Activated T-helper 1 cell treated with anti-CD3 and anti-CD28 coated beads, Interleukin-12 subunit alpha, Interleukin-12 subunit beta, Interleukin-2, Interleukin-4 antibody, amounts not matched to agents 30 ng/mL and 10 ng/mL and 1 ng/mL, durations not matched to agents 14 hours and 24 hours and 36 hours (primary cell): ENCODE measurements at places on chromosomes 5 and 9.

GRCh38 chr9:113635586-113635985 is 172.1 kb downstream of the RGS3 start:
- H3K4me3 ChIP-seq: no peak overlapping the region
- no peaks in the 10 kb centered on the region for H3K36me3 ChIP-seq
- no peak overlapping the region for H3K27ac ChIP-seq
- no peaks in the 10 kb centered on the region for H3K4me1 ChIP-seq

DNA sequence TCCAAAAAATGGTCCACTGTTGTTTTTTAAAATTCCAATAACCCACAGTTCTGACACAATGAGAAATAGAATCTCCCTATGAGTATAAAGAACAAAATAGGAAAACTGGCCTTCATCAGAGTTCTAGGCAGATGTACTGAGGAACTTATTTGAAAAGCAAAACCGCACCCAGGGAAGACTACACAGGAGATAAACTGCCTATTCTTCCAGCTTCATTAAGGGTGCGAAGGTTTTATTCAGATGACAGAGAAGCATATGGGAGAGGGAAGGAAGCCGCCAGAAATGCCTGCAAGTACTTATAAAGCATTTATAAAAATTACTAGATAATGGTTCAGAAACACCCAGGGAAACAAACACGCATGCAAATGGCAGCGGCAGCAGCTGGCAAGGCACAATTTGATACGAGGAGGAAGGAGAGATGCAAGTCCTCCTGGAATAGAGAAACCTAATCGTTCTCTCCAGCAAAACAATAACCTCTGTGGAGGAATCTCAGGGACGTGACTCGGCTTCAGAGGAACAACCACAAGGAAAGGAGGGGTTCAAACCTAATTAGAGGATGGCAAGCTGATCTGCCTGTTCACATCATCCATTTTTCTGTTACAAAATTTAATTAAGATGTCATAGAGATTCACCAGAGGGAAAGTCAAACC is 9.0 kb downstream of the TTLL11 start:
- no peaks in the 10 kb centered on the region for H3K27me3 ChIP-seq
- no peak overlapping the region for H3K27ac ChIP-seq
- H3K36me3 ChIP-seq: no peaks in the 10 kb centered on the region
- H3K4me3 ChIP-seq: no peak overlapping the region

GRCh38 chr5:81014348-81014747 is 54.2 kb downstream of the RASGRF2 start:
- no peak overlapping the region for H3K27ac ChIP-seq
- no peak for DNase-seq
- H3K4me1 ChIP-seq: peaks cover 44% of the 10 kb centered on the region
- H3K4me3 ChIP-seq: no peak overlapping the region
- H3K27me3 ChIP-seq: no peaks in the 10 kb centered on the region

DNA sequence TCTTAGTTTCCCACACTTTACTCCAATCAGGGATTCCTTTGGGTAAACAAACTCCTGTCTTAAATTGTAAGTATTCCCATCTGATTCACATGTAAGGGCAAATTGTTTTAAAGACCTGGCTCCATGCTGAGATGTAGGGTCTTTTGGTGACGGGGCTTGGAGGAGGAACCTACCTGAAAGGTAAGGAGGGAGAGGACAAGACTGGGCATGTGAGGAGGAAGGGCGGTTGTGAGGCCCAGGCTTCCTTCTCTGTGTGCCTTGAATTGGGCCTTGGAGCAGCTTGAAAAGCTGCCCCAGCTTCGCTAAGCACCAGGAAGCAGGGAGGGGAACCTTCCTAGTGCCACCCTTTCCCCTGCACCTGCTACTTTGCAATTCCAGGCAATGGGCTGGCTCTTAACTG is 86.8 kb downstream of the C9orf152 start:
- no peak overlapping the region for H3K27ac ChIP-seq
- H3K4me1 ChIP-seq: peaks cover 62% of the 10 kb centered on the region
- DNase-seq: no peak
- peaks cover 16% of the 10 kb centered on the region for H3K36me3 ChIP-seq
- H3K4me3 ChIP-seq: no peak overlapping the region
- no peaks in the 10 kb centered on the region for H3K27me3 ChIP-seq

- no peaks in the 10 kb centered on the region for H3K4me1 ChIP-seq
- no peak for DNase-seq
- H3K36me3 ChIP-seq: no peaks in the 10 kb centered on the region
- peaks cover 3% of the 10 kb centered on the region for H3K27me3 ChIP-seq
- H3K27ac ChIP-seq: no peak overlapping the region
Measured at GRCh38 chr5:98403131-98403530, 370.3 kb upstream of the RGMB start.

DNA sequence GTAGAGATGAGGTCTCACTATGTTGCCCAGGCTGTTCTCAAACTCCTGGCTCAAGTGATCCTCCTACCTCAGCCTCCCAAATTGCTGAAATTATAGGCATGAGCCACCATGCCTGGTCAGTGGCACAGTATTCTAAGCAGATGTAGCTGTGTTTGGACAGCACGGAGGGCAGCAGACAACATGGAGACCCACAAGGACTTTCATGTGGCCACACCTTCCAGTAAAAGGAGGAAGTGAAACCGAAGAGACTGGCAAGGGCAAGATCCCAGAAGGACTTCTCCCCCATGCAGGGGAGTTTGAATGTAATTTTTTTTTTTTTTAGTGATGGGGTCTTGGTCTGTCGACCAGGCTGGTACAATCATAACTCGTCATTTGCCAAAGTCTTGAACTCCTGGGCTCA is 172.2 kb downstream of the TRPM3 start:
- no peaks in the 10 kb centered on the region for H3K27me3 ChIP-seq
- no peaks in the 10 kb centered on the region for H3K4me1 ChIP-seq
- no peak overlapping the region for H3K27ac ChIP-seq
- H3K36me3 ChIP-seq: no peaks in the 10 kb centered on the region
- no peak for DNase-seq
